Vagina (tissue), 2 donors: ENCODE measurements at places on chromosomes 1 and 21.

DNA sequence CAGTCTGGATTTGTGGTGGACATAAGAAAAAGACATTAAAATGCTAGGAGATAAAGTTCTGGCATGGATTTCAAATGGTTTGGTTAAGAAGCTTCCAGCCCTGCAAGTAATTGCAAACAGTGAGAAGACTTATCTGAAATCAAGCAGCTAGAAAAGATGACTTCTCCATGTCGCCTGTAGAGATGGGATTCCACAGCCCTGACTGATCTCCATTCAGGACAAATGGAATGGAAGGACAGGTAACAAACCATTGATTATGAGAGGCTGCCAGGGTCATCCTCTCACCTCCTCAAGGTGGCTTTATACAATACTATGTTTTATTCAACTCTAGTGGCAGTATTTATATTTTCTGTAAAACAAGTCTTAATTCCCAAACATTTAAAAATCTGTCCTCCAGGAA lies 237.9 kb downstream of the HLX start:
- no peaks in the 10 kb centered on the region for H3K27me3 ChIP-seq
- no peaks in the 10 kb centered on the region for H3K4me1 ChIP-seq
- no peaks in the 10 kb centered on the region for H3K36me3 ChIP-seq
- no peak overlapping the region for H3K27ac ChIP-seq

- no peaks in the 10 kb centered on the region for H3K27me3 ChIP-seq
- H3K27ac ChIP-seq: no peak overlapping the region
Observed at GRCh38 chr1:111803951-111804350, 48.2 kb downstream of the DDX20 start.

GRCh38 chr1:57672346-57673140 lies 248.7 kb upstream of the DAB1 start:
- no peak overlapping the region for H3K27ac ChIP-seq
- H3K4me1 ChIP-seq: no peaks in the 10 kb centered on the region

DNA sequence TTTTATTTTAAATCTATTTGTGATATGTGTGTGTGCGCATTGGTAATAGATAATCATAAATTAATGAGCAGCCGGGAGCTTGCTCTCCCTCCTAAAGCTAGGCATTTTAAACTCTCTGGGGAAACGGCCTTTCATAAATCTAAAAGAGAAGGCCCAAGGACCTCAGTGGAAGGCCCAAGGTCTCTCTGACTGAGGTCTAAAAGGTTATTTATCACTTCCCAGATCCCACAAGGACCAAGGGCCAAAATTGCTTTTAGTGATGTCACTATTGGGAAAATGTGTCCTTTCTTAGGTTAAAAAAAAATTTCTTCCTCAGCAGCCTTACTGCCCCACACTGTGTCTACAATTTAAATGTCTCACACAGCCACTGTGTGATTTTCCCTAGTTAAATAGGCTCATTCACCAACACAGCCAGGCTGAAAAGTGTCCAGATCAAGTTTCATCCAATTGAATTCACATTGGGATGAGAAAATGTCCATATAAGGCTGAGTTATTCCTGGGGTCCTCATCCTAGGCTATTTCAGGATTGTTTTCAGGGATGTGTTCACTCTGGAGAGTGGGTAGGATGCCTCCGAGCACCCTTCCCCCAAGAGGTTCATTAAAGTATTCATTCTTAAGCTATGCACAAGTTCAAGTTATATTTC lies 46.1 kb downstream of the SLC44A3 start:
- H3K36me3 ChIP-seq: no peaks in the 10 kb centered on the region
- no peak for DNase-seq
- H3K4me1 ChIP-seq: peaks cover 54% of the 10 kb centered on the region
- H3K4me3 ChIP-seq: no peak overlapping the region

DNA sequence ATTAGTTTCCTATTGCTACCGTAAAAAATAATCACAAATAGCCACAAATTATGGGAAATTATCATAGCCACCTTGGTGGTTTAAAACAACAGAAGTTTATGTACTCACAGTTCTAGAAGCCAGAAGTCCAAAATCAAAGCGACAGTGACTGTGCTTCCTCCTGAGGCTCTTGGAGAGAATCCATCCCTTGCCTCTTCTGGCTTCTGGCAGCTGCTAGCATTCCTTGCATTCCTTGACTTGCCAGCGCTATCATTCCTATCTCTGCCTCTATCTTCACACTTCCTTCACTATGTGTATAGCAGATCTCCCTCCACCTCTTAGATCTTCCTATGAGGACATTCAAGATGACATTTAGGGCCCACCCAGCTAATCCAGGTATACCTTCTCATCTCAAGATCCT lies 180.1 kb upstream of the USP25 start:
- H3K4me1 ChIP-seq: no peaks in the 10 kb centered on the region
- DNase-seq: no peak

DNA sequence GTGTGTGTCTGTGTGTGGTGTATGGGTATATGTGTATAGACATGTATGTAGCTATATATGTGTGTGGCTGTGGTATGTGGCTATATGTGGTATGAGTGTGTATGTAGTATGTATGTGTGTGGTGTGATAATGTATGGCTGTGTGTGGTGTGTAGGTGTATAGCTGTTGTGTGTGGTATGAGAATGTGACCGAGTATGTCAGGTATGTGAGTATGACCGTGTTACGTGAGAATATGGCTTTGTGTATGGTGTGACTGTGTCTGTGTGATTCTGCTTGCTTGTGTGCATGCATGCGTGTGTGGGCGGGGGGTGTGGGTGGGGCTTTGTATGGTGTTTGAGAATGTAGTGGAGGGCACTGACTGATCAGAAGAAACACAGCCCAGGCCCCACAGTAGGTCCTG lies 3.5 kb downstream of the ZNF691 start:
- no peak overlapping the region for H3K4me3 ChIP-seq
- H3K27ac ChIP-seq: no peak overlapping the region
- H3K27me3 ChIP-seq: no peaks in the 10 kb centered on the region

GRCh38 chr1:96464066-96464465 lies 257.5 kb upstream of the PTBP2 start:
- no peak overlapping the region for H3K4me3 ChIP-seq
- H3K27ac ChIP-seq: no peak overlapping the region

- H3K27me3 ChIP-seq: no peaks in the 10 kb centered on the region
- H3K4me3 ChIP-seq: no peak overlapping the region
- no peaks in the 10 kb centered on the region for H3K36me3 ChIP-seq
- no peak overlapping the region for H3K27ac ChIP-seq
Observed at GRCh38 chr1:28162151-28162550, 14.3 kb downstream of the PTAFR start.

DNA sequence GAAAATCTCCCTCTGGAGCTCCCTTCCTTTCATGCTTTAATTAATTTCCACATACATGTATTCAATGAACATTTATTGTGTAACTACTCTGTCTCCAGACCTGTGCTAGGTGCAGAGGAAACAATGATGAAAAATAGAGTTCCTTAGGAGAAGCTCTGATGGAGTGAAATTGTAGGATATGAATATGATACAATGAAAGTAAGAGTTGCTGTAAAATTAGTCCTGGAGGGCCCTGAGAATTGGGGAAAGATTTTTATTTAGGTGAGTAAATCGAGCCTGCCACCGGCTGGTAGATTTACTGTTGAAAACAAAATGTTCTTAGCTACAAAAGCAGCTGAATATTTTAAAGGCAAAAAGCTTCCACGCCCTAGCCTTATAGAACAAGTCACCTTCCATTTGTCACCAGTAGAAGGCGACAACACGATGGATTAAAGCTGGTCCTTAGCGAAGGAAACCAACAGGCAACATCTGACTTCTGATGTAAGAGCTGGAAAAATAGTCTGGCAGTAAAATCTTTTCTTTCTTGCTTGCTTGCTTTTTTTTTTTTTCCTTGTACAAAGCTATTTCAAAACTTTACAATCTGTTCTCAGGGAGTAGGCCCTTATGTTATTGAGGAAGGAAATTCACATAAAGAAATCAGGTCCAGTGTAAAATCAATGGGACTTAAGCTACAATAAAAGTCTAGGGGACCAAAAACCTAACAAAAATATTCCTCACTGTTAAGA lies 82.0 kb upstream of the ROR1 start:
- no peaks in the 10 kb centered on the region for H3K27me3 ChIP-seq
- peaks cover 6% of the 10 kb centered on the region for H3K4me1 ChIP-seq
- H3K4me3 ChIP-seq: no peak overlapping the region

DNA sequence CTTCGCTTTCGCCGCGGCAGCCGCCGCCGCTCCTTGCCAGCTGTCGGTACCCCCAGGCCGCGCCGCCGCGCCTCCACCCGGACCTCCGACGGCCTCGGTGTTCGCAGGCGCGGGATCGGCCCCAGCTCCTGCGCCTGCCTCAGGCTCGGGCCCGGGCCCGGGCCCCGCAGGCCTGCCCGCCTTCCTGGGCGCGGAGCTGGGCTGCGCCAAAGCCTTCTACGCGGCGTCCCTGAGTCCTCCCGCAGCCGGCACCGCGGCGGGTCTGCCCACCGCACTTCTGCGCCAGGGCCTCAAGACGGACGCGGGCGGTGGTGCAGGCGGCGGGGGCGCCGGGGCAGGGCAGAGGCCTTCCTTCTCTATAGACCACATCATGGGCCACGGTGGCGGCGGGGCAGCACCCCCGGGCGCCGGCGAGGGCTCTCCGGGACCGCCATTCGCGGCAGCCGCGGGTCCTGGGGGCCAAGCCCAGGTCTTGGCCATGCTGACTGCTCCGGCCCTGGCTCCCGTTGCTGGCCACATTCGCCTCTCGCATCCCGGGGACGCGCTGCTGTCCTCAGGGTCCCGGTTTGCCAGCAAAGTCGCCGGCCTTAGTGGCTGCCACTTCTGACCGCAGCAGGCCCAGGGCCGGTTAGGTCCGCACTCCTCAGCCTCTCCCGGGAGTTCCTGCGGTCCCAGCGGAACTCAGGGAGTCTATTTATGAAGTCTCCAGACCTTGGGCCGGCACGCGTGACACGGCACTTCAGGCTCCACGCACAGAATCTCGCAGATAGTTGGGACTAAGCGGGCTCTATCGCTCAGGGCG lies 1.4 kb downstream of the FOXD2 start:
- peaks cover 31% of the 10 kb centered on the region for H3K4me1 ChIP-seq
- peaks cover 25% of the 10 kb centered on the region for H3K27me3 ChIP-seq
- H3K27ac ChIP-seq: no peak overlapping the region
- DNase-seq: no peak
- peak overlapping the region; percentile 42 for H3K4me3 ChIP-seq

GRCh38 chr1:28122183-28122582 lies 33.8 kb upstream of the EYA3 start:
- no peaks in the 10 kb centered on the region for H3K27me3 ChIP-seq
- no peaks in the 10 kb centered on the region for H3K4me1 ChIP-seq
- DNase-seq: no peak

DNA sequence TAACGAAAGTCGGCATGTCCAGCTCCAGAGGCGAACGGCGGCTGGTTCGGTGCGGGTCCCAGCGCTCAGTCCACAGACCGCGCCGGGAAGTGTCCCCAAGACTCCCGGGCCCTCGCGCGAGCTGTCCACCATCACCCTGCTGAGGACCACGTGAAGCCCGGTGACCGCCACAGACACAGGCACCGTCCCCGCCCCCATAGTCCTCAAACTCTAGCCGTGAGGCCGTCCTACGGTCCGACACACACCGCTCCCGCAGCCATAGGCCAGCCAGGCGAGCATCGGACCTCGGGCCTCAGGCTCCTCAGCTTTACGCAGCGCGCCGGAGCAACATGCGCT lies 535 bp downstream of the SETD4 start:
- DNase-seq: no peak
- no peaks in the 10 kb centered on the region for H3K27me3 ChIP-seq
- peak overlapping the region; percentile 89 for H3K27ac ChIP-seq
- H3K36me3 ChIP-seq: no peaks in the 10 kb centered on the region
- peak overlapping the region; percentile 95 for H3K4me3 ChIP-seq
- peaks cover 29% of the 10 kb centered on the region for H3K4me1 ChIP-seq

DNA sequence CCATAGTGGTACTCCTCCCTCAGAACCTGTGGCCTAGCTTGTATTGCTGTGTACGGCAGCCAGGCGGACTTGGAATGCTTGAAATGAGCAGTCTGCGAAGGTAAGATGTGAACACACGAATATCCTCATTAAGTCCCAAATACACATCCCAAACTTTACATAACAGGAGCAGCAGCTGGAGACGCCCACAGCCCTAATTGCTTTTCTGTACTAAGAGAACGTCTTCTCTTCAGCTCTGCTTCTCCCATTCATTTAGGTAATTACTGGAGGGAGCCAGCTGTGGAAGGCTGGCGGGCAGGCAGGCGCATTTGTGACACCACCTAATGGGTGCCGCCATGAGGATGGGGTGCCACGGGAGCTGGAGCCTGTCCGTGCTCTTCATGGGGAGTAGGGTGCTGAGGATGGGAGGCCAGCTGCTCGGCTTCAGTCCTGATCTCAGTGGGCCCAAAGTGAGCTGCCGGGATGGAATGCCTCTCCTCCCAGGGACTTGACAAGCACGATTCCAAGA lies 66.6 kb upstream of the POU3F1 start:
- H3K36me3 ChIP-seq: no peaks in the 10 kb centered on the region
- H3K4me3 ChIP-seq: no peak overlapping the region
- H3K4me1 ChIP-seq: peaks cover 8% of the 10 kb centered on the region
- no peak overlapping the region for H3K27ac ChIP-seq
- DNase-seq: no peak
- H3K27me3 ChIP-seq: no peaks in the 10 kb centered on the region

DNA sequence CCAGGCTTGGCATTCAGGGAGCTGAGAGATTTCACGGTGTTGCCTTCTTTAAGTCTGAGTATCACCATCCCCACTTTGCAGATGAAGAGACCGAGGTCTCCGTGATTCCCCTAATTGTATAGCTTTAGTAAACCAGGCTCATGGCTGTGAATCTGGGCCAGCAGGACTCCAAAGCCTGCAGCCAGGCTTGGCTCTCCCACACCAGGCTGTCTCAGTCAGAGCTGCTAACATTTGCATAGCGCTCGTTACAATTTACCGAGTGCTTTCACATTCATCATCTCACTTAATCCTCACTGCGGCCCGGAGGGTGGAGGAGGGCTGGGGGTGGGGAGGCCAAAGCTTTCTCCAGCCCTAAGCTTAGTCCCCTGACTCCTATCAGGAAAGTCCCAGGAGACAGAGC lies 11.7 kb downstream of the C1orf94 start:
- H3K4me3 ChIP-seq: no peak overlapping the region
- no peak overlapping the region for H3K27ac ChIP-seq
- H3K27me3 ChIP-seq: no peaks in the 10 kb centered on the region
- no peaks in the 10 kb centered on the region for H3K36me3 ChIP-seq
- no peak for DNase-seq

GRCh38 chr1:218336328-218336727 lies 8.8 kb upstream of the TGFB2 start:
- H3K27me3 ChIP-seq: no peaks in the 10 kb centered on the region
- H3K4me3 ChIP-seq: no peak overlapping the region
- H3K27ac ChIP-seq: no peak overlapping the region
- H3K36me3 ChIP-seq: no peaks in the 10 kb centered on the region

DNA sequence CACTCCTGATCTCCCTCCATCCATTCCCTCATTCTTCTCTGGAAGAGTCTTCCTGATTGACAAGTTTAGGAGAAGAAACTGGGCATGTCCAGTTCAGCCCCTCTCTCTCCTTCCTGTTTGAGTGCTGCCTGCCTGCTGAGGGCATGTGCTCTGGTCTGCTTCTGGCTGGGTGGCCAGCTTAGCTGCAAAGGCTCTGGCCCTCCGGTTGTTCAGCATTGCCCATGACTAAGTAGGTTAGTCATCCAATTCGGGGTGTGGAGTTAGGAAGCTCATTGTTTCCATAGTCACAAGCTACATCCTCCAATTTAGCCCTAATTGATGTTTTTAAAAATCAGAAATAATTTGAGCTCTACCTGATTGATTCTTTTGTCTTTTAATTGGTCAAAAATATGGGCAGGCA lies 25.6 kb upstream of the PLA2G2E start:
- no peak overlapping the region for H3K27ac ChIP-seq
- no peaks in the 10 kb centered on the region for H3K4me1 ChIP-seq
- DNase-seq: no peak
- no peaks in the 10 kb centered on the region for H3K27me3 ChIP-seq
- H3K36me3 ChIP-seq: no peaks in the 10 kb centered on the region
- no peak overlapping the region for H3K4me3 ChIP-seq
